GM03348 (cell line): ENCODE measurements at places on chromosomes 1 and 21.

DNA sequence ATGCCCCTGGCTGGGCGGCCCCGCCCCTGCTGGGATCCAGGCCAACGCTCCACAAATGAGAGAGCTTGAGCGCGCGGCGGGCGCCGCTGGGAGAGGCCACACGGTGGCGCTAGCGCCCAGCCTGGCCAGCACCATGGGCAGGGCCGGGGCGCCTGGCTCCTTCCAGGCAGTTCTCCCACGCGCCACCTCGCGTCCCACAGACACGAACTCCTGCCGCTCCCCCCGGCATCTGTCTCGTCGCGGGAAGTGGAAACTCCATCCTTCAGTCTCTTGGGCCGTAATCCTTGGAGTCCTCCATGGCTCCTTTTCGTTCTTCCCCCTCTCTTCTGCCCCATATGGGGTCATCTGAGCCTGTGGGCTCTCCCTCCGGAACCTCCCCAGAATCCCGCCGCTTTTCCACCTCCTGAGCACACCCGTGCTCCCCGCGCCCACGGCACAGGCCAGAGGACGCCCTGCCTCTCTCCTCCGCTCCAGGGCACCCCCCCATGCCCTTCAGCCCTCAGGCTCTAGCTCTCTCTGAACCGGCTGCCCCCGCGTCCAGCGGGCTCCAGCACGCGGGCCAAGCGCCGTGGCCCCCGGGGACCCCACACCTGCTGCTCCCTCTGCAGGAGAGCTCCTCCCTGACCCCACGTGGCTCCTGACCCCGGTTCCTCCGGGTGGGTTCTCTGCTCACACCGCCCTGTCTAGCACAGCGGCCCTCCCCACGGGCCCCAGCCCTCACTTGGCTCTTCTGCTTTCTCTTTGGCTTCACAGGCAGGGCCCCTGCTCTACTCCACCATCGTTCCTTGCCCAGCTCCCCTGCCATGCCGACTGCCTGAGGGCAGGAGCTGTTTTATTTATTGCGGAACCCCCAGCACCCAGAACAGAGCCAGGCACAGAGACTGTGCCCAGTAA is 31.9 kb upstream of the EDN2 start:
- DNase-seq: peak; percentile 98

DNA sequence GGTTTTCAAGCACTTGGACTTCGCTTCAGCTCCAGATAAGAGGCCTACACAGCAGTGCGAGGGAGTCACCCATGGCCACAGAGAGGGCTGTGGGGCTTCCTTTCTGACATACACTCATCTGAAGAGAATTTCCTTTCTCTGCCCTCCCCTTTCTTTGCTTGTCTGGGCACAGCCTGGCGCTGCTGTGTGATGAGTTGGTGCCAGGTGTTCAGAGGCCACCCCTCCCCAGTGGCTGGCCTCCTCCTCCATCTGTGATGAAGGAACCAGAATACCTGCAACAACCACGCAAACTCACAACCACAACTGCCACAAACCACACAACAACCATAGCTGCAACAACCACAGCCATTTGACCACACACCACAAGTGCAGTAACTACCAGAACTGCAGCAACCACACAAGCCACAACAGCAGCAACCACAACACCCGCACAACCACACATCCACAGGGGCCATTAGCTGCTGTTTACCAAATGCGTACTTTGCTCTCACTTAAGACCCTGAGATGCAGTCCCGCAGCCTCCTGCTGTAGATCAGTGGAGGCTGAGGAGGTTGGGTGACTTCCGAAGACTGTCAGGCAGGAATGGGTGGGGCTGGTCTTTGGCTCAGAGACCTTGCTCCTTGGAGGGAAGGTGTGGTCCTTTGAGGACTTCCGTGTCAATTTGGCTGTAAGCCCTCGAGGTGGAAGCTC is 71.1 kb downstream of the IER5 start:
- DNase-seq: peak; percentile 31

- DNase-seq: no peak
These were observed 16.3 kb upstream of the TENT5C start for GRCh38 chr1:117589544-117589943.

DNA sequence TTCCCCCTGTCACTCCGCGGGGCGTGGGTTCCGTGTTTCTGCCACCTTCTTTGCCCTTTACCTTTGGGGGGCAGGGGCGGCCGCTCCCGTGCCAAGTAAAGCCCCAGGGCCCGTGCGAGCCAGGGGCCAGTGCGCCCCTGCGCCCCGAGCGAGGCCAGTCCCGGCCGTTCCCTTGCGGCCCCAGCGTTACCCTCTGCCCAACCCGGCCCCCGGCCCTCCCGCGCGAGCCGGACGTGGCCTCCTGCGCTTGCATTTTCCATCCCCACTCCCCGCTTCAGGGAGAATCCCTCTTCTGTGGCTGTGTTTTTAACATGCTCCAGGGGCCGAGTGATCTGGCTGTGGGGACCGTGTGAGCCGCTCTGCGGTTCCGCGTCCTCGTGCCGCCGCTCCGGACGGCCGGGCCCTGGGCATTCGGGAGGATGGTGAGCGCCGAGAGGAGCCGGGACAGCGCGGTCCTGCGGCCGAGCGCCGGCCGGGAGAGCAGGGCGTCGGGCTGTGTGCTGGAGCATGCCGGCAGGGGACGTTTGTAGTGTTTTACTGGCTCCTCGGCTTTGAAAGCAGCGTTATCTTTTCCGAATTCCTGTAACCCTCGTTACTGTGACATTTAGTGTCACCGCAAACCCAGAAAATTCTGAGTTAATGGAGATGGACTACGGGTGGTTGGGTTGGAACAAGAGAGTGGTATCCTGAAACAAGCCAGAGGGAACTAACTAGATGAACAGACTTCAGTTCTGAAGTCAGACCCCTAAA is 1.0 kb downstream of the GALNT2 start:
- DNase-seq: peak; percentile 69

GRCh38 chr1:53061123-53061858 is 722 bp upstream of the PODN start:
- DNase-seq: peak; percentile 58
